Activated T-cell treated with anti-CD3 and anti-CD28 coated beads for 4 hours (primary cell): ENCODE measurements at places on chromosomes 5 and 9.

DNA sequence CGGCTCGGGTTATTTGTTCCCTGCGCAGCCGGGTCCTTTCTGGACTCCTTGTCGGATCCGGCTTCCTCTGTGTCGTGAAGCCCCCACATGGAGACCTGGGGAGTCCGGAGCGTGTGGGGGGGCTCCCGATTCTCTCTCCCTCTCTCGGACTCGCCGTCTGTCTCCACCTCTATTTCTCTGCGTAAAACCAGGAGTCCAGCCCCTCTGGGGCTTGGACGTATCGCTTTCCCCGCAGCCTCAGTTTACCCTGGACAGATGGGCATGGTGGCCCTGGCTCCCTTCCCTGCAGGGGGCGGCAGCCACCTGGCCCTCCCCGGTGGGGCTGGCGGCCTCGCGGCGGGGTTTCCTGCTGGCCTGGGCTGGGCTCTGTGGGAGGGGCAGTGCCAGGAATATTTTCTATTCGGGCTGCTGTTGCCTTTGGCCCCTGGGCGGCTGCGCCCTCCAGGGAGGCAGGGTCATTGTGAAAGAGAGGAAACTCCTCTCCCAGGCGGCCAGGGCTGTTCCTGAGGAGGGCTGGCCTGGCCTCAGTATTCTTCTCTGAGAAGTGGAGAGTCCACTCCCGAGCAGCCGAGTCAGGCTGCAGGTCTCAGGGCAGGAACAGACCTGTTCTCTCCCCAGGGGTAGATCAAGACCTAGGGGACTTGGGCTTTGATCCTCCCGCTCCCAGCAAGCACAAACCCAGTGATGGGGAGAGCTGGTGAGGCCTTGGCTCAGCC lies 665 bp downstream of the ASS1 start:
- DNase-seq = no peak

- DNase-seq = no peak
Measured at GRCh38 chr5:35832762-35833161, 23.9 kb upstream of the IL7R start.

- DNase-seq = no peak
Measured at GRCh38 chr9:91809581-91810285, 140.3 kb downstream of the ROR2 start.

- no peak for DNase-seq
Measured at GRCh38 chr5:111942661-111943401, 185.8 kb upstream of the NREP start.

DNA sequence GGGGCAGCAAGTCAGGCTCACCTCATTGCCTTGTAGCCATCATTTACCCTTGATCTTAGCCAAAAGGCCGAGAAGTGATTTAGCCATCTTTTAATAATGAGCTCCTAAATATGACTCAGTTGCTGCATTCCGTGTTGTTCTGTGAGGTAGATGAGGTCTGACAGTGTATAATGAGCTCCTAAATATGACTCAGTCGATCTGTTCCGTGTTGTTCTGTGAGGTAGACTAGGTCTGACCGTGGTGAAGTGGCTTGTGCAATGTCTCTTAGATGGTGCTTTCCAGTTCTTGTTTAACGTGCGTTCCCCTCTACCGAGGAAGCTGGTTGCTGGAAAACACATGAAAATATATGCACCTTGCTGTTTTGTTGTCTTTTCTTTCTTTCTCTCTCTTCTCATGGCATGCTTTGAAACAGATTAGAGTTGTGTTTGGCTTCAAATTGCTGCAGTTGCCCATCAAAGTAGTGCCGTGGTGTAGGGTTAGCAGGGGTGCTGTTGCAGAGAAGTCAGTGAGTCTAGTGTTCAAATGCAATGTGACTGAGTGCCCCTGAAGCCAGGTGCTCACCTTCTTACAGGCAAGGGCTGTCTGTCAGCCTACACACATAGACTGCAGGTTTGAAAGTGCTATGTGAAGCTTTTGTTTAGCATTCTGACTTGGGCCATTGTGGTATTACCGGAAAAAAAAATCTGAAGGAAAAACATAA lies 118.6 kb downstream of the KDM4C start:
- no peak for DNase-seq

- no peak for DNase-seq
Measured at GRCh38 chr5:88659529-88660263, 223.3 kb downstream of the MEF2C start.

DNA sequence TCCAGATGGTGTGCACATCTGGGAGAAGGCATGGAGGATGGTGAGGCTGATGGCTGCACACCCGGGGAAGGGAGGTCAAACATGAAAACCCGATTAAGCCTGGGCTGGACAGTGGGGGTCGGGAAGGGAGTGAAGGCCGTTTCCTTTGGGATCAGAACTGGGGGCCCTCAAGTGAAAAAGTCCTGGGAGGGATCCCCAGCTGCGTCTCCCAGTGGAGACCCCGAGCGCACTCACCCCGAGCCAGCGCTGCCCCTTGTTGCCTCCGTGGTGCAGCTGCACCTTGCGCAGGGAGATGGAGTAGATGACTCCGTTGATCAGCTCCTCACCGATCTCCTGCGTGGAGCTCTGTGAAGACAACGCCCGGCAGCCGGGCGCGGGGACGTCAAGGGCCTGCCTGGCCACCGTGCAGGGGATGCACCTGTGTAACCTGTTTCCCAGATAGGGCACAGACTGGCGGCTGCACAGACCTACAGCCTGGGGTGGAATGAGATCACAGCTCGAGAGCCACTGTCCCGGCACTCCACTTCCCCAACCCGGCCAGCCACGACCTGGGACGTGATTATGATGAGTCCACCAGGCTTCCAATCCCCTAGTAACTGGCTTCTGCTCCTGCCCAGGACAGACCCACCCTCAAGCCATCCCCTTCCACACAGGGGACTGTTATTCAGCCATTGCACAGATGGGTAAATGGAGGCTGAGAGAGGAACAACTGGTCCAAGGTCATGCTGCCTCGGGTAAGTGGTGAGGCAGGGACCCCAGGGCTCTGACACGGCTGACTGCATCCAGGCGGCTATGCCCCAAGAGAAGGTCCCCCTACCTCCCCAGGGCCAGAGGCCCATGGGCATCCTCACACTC lies 9.0 kb downstream of the RALGDS start:
- DNase-seq = no peak

DNA sequence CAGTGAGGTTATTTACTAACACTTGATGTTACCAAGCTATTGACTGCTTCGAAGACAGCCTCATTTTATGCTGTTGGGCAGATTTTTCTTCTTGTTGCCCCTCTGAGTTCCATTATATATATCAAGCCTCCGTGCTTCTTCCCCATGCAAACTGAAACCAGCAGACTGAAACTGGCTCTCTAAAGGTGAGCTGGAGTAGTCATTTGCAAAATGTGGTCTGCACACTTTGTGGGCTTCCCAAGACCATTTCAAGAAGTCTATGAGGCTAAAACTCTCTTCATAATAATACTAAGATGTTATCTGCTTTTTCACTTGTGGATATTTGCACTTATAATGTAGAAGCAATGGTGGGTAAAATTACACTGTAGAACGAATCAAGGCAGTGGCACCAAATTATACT lies 13.9 kb downstream of the SLC36A1 start:
- no peak for DNase-seq
